ENCODE measurements at places on chromosomes 4 and X.

DNA sequence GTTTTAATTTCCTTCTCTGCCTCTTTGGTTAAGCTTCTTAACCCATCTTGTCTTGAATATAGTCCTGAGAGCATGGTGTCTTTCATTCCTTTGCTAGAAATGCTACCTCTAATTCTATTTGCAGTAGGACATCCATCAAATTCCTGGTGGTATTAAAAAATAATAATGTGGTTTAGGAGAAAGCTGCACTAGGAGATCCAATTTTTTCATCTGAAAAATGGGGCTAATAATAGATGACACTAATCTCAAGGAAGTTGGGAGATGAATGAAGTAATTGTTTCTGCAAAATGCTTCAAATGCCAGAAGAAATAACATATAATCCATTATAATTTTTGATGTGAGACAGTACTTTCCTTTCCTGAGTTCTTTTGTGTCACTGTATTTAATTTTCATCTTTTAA, 194.9 kb downstream of the PACRGL start:
- no peak for DNase-seq

DNA sequence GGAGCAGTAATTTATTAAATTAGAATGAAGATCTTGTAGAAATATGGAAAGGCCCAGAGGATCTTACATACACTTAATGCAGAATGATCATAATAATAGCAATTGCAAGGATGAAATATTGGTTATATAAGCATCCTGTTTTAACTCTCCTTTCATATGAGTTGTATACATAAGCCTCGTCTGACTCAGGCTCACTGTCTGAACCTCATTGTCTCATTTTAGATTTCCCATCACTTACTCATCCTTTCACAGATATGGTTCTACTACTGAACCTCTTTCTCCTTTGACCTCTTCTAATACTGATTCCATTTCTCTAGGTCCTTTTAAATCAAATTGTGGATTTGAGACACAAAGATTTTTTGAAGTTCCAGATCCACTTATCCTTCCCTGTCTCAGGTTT, 277.3 kb upstream of the TRPC5 start:
- DNase-seq = no peak

GRCh38 chr4:8542776-8543525, 37.2 kb upstream of the GPR78 start:
- DNase-seq = no peak

- DNase-seq = no peak
Observed at GRCh38 chr4:55499495-55499894, 47.2 kb downstream of the CLOCK start.

GRCh38 chr4:41106081-41106480, 108.3 kb downstream of the APBB2 start:
- no peak for DNase-seq

- no peak for DNase-seq
Observed at GRCh38 chrX:71616672-71617529, 1.4 kb downstream of the CXCR3 start.

DNA sequence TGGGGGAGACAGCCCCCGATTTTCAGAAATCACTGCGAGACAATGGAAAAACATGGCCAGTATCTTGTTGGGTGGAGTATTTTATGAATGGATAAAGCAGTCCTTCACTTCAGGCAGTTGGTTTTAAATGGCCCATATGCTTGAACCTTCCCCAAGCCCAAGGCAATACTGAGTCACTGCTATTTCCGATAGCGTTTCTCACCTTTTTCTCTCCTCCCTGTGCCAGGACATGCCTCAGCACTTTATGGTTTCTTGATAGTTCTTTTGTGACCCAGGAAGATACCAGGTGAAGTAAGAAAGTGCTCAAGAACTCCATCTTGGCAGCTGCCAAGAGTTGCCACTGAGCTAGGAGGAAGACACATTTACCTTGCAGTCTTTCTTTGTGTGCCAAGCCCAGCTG, 26.8 kb upstream of the ESX1 start:
- DNase-seq = no peak

- no peak for DNase-seq
Observed at GRCh38 chr4:67573193-67573592, 14.7 kb downstream of the STAP1 start.

GRCh38 chr4:4759232-4759631, 100.2 kb upstream of the MSX1 start:
- DNase-seq = no peak

DNA sequence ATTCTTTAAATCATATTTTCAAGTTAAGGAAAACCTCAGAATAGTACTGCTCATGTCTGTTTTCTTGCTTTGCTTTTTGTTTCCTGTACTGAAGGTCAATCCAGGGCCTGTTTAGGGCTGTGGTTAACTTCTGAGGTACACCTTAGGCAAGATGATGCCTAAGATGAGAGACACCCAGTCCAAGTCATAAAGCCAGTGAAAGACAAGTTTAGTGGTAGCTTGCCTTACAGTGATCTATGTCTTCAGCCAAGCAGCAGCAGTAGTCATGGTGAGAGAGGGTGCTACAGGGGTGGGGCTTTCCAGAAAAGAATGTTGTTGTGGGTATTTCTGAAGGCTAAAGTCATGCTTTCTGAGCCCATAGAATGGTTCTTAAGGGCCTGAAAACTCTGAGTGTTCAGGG, 173.7 kb downstream of the VSIG4 start:
- no peak for DNase-seq

DNA sequence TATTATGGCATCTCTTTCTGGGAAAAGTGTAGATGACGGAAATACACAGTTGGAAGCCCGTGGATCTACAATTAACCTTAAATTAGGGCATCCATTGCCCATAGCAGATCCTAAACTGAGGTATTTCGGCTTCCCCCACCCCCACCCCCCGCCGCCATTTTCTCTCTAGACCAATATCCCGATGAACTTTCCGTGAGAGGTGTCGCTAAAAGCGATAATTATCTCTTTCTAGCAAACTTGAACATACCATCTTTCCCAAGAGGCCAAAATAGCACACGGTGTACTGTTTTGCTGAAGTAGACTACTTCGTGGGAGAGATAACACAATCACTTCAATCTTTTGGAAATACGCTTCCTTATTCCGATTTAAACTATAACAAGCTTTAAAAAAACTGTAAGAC, 554 bp downstream of the KLHL15 start:
- DNase-seq = no peak

- no peak for DNase-seq
Observed at GRCh38 chrX:150234126-150234525, 129.0 kb upstream of the MAMLD1 start.

- DNase-seq = no peak
Observed at GRCh38 chrX:1500701-1501624, 36.0 kb downstream of the P2RY8 start.

DNA sequence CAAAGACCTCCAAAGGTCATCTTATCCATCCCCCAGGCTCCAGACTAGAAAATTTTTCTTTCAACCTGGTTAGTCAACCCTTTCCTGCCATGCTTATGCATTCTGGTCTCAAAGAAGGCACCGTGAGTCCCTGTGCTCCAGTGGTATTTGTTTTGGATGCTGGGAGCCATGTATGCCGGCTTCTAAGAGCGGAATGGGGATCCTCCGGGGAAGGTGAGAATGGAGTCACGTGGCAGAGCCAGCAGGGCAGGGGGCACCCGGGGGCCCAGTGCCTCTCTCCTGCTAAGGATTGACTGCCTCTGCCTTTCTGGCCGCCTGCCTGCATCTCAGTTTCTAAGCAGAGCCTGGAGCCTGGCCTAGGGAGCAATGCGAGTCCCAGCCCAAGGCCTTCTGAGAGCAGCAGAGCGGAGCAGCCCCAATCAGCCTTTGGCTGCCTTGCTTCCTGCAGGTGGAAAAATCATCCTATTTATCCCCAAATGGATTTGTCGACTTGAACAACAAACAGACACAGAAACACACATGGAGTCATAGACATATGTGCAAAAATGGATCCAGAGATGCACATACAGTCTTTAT, 141.0 kb downstream of the PJA1 start:
- DNase-seq = no peak

DNA sequence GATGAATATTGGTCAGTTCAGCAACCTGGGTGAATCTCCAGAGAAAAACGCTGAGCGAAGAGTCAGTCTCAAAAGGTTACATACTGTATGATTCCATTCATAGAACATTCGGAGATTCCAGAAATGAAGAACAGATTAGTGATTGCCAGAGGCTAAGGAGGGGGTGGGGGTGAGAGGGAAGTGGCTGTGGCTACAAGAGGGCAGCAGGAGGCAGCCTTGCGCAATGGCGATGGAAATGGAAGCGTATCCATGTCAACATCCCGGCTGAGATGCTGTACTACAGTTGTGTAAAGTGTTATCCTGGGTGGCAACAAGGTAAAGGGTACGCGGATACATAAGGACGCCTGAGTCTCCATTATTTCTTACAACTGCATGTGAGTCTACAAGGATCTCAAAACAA, 18.0 kb downstream of the LYAR start:
- no peak for DNase-seq

DNA sequence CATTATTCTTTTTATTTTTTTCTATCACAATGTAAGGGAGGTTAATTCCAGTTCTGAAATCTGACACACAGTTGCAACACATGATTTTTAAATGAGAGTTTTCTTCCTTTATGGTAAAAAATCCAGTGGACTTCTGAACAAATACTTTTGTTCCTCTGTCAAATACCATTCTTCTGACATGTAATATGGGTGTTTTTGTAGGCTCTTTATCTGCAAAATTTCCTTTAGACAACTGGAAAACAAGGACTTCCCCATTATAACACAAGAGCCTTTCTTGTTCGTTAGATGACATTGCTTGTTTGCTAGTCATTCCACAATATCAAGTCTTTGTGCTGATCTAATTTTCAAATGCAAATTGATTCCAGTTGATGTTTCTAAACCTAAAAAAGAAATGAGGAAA, 7.7 kb downstream of the FANCB start:
- DNase-seq = no peak

DNA sequence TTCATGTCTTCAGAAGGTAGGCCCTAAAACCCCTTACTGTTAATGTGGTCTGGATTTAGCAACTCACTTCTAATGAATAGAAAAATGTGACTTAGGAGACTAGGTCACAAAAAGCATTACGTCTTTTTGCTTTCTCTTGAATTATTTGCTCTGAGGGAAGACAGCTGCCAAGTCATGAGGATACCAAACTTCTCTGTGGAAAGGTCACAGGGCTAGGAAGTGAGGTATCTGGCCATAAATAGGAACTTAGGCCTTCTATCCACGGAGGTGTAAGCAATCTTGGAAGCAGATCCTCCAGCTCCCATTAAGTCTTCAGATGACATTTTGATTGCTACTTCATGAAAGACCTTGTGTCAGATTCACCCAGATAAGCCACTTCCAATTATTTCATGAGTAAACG, 120.6 kb downstream of the JADE1 start:
- DNase-seq = no peak

DNA sequence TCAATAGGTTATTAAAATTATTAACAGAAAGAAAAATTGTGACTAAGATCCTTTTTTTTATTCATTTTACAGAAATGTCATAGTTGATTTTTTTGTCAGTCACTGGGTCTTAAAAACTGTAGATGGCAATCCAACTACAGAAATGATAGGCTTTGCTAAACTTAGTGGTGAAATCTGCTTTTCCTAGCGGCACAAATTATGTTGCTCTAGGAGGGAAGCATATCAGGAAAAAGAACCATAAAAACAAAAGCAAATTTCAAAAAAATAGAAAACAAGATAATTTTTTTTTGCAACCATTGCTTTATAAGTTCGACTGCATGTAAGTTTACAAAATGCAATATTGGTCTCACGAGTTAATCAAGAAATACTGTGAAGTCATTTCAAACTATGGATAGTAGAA, 443.5 kb upstream of the IGFBP7 start:
- DNase-seq = no peak

- no peak for DNase-seq
Observed at GRCh38 chr4:32031026-32031425, 1310.9 kb downstream of the PCDH7 start.

GRCh38 chr4:141761926-141762325, 125.5 kb downstream of the IL15 start:
- no peak for DNase-seq

DNA sequence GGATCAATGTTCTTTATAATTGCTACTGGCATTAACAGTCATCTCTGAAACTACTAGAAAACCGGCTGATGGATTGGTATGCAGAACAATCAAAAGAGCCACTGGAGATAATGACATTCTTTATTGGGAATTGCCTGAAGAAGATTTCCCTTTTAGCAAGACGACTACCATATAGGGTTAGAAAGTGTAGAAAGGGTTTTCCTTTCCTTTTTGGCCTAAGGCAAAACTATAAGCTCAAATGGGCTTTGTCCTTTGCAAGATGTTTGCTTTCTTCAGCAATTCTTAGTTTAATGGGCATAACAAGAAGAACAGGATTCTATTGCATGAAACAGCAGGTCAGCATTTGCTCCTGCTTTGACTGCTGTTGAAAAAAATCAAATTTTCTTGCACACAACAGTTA, 214.2 kb upstream of the PCDH10 start:
- DNase-seq = no peak

- no peak for DNase-seq
Observed at GRCh38 chr4:77047037-77047436, 28.8 kb downstream of the CCNI start.

- DNase-seq = no peak
Observed at GRCh38 chr4:120007191-120007871, 59.3 kb downstream of the MAD2L1 start.

GRCh38 chr4:158259955-158260575, 49.8 kb downstream of the TMEM144 start:
- no peak for DNase-seq
